Activated T-helper 1 cell treated with Interleukin-2 at 50 U/mL for 16 hours (primary cell): ENCODE measurements at places on chromosomes 16 and 17.

DNA sequence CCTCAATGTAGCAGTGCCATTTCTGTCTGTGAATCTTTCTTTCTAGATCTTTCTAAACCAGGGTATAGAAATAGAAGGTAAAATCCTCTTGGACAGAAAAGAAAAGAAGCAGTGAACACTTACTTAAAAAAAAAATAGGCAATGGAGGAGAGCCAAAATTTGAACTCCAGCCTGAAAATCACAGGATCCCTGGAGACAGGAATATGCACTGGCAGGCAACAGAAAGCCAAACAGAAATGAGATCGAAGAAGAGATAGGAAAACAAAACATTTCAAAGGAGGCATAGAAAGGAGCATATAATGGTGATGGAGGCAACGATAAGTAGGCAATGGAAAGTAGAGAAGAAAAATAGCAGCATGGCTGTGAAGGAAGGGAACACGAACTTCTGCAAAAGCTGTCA is 253.7 kb upstream of the HSBP1 start:
- DNase-seq = no peak

DNA sequence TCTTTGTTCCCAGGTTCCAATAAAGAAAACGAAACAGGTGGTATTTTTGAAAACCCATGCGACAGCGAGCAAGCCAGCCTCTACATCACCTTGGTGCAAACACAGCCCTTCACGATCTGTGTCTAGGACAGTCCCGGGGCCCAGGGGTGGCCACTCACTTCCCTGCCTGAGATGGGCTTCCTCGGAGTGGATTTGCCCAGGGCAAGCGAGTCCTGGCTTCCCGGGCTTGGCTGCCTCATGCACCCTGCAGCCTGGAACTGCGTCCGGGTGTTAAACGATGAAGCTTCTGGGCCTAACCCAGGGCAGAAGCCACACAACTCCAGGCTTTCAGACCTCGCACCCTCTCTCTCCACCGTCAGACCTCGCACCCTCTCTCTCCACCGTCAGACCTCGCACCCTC is 66.0 kb downstream of the RPH3AL start:
- no peak for DNase-seq

- no peak for DNase-seq
Observed at GRCh38 chr16:75092777-75093176, 23.8 kb downstream of the LDHD start.

GRCh38 chr17:69524854-69525253 is 110.4 kb downstream of the MAP2K6 start:
- DNase-seq = no peak

GRCh38 chr16:31333686-31334649 is 21.0 kb upstream of the ITGAX start:
- no peak for DNase-seq

DNA sequence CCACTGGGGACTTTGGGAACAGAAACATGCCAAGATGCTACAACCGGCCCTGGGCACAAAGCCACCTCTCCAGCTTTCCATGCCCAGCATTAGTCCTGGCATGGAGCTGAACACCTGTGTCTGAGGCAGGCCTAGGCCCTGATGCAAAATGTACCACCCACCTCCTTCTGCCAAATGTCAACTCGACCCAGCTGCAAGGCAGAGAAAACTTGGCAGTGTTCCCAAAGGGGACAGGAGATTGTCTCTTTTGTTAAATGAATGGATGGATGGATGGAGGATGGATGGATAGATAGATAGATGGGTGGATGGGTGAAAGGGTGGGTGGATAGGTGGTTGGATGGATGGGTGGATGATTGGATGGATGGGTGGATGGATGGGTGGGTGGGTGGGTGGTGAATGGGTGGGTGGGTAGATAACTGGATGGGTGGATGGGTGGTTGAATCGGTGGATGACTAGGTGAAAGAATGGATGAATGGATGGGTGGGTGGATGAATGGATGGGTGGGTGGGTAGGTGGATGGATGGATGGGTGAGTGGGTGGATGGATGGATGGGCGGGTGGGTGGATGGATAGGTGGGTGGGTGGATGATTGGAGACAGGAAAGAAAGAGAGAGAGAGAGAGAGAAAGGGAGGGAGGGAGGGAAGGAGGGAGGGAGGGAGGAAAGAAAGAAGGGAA is 73.4 kb upstream of the TNRC6C start:
- DNase-seq = no peak

DNA sequence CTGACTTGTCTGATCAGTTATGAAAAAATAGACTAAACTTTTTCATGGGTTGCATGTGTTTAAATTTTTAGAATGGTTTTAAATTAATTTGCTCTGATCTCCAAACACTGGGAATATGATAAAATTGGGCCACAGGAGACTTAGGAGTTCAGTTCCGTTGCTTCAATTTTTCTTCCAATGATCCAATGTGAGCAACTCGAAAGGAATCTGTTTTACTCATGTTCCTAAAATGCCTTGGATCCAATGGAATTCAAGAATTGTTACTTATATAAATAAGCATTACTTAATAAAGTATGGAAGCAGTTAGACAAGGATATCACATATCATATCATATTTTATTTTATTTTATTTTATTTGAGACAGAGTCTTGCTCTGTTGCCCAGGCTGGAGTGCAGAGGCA is 56.0 kb upstream of the NACA2 start:
- DNase-seq = no peak

DNA sequence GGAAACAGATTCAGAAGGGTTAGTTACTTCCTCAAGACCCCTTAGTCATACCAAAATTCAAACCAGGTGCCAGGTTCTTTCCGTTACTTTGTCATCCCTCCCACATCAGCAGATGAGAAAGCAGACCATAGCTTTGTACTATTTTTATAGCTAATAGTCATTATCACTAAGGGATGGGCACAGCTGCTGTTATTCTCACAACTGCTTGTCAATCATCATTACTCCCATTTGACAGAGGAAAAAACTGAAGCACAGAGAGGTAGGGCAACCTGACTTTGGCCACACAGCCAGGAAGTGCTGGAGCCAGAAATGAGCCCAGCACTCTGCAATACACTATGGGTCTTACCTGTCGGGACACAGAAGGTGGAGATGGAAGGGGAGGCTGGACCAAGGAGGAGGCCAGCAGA is 30.0 kb downstream of the TEKT5 start:
- DNase-seq = no peak

- DNase-seq = no peak
Observed at GRCh38 chr17:45857977-45858708, 13.5 kb downstream of the SPPL2C start.

DNA sequence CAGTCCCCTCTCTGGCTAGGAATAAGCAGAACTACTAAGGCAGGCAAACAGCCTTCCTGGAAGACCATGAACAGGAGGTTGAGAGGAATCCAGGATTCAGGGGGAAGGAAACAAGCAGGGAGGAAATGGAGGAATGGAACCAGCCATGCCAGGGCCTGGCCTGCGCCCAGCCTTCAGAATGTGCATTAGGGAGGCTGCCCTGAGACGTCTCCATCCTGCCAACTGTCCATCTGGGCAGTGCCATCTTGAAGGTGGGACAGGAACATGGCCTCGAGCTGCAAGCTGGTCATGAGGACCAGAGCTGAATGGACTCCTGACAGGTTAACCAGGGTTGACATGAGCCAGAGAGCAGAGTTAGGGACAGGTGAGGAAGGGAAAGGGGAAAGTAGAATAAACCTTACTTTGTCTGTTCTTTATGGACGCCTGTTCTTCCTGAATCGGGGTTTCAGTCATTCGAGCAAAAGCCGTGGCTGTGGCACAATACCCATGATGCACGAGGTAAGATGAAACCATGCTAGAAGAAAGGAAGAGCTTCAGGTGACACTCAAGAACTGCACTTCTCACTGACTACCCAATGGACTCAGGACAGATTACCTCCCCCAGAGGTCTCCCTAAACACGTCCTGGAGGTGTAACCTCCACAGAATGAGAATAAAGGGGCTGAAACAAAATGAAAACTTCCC is 12.1 kb upstream of the GFOD2 start:
- DNase-seq = no peak
